Breast epithelium (tissue), 4 donors: ENCODE measurements at places on chromosomes 2 and 18. TPM values are rescaled to one million over a fixed set of nuclear protein-coding genes. Genes with fewer than 3 reads are reported as not detected.

Gene PPP1R1C
- 4.2 TPM for total RNA-seq

- DNase-seq: no peak
Measured at GRCh38 chr2:63993871-63994270, 25.4 kb downstream of the VPS54 start.

Gene TUBA4B
- not detected for total RNA-seq

- no peak for DNase-seq
Measured at GRCh38 chr18:3441290-3441689, 8.7 kb upstream of the TGIF1 start.

Gene ST8SIA5
- 0.29 TPM for total RNA-seq

DNA sequence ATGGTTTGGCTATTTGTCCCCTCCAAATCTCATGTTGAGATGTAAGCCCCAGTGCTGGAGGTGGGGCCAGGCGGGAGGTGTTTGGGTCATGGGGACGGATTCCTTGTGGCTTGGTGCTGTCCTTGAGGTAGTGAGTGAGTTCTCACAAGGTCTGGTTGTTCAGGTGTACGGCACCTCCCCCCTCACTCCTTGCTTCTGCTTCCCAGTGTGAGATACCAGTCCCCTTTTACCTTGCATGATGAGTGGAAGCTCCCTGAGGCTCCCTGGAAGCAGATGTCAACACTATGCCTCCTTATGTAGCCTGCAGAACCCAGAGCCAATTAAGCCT, 232.6 kb downstream of the LDLRAD4 start:
- DNase-seq: no peak

DNA sequence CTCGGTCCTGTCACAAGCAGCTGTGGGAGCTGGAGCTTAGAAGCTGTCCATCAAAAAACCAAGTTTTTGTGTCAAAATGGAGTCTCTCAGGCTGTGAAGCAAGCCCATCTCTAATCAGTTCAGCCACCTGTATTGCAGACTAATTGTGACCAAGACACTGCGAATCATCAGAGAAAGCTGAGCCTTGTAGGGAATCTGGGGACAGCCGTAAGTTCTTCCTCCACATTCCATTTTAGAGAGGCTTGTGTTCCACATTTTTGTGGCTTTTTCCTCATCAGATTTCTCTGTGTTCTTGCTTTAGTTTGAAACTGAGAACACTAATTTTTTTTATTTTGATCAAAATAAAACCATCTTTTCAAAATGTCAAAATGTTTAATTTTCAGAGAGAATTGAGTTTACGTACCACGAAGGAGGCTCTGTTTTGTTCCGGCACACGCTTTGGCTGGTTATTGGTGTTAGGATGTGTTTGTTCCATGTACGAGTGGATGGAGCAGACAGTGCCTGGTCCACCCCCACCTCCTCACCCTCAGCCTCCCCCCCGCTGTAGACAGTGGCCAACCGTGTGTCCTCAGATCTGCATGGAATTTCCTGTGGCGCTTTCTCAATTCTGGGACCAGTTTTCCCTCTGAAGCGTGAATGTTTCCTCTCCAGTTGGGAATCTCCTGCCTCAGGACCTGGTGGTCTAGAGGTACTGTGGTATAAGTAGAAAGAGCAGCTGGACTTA, 140.8 kb downstream of the AGAP1 start:
- DNase-seq: no peak

- DNase-seq: no peak
Measured at GRCh38 chr2:120812866-120813265, 77.2 kb downstream of the GLI2 start.

DNA sequence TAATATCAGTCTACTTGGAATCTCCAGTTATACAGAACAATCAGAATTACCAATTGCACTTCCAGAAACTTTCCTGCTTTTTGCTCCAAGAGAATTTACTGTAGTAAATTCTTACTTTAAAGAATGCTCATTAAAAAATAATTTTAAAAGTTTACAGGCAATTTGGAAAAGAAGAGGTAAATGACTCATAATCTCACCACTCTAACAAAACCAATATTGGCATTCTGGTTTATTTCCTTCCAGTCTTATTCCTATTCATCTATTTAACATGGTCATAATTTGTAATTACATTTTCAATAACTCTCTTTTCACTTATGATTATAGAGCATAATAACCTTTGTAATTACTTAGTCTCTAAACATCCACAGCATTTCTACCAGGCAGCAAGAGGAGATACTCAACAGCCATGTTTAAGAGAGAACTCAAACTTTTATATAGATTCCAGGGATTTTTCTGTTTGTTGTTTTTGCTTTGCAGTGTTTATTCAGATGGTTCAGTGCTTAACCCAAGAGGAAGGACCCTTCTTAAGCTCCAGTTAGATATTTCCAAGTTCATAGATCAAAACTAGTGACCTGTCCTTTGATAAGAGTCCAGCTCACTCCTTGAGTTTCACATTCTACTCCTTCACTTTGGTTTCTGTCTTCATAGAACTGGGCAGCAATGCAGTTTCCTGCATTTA, 464.7 kb downstream of the TXNL1 start:
- no peak for DNase-seq

GRCh38 chr2:102331311-102331980, 20.1 kb downstream of the IL1RL1 start:
- DNase-seq: no peak

Gene CAPN13
- total RNA-seq: 33.8 TPM

Gene NCKAP5
- 1.1 TPM for total RNA-seq

- DNase-seq: no peak
Measured at GRCh38 chr2:177380181-177380580, 12.4 kb upstream of the AGPS start.

Gene C1QL2
- 0.66 TPM for total RNA-seq

GRCh38 chr2:74947703-74948102, 10.7 kb upstream of the POLE4 start:
- no peak for DNase-seq

DNA sequence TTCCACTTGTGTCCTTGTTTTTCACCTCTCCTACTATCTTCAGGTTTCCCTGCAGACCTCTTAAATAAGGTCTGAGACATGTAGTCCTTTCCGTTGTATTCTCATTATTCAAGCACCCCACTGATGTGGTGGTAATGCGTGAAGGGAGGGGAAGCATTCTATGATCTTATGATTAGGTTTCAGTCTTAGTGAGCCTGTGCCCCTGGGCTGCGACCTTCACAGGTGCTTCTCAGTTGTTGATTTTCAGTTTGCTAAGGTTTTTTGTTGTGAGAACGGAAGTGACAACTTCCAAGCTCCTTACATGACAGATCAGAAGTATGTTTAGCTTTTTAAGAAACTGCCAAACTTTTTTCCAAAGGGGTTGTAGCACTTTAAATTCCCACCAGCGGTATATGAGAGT, 41.3 kb downstream of the VPS54 start:
- DNase-seq: no peak

GRCh38 chr2:191643429-191643828, 34.5 kb upstream of the NABP1 start:
- DNase-seq: no peak

Gene EMILIN1
- 25.6 TPM for total RNA-seq

Gene SP9
- 0.80 TPM for total RNA-seq

- DNase-seq: no peak
Measured at GRCh38 chr2:67938053-67938452, 124.8 kb downstream of the C1D start.
